ENCODE measurements at places on chromosomes 13 and 19. TPM values are rescaled to one million over a fixed set of nuclear protein-coding genes. Genes with fewer than 3 reads are reported as not detected.

DNA sequence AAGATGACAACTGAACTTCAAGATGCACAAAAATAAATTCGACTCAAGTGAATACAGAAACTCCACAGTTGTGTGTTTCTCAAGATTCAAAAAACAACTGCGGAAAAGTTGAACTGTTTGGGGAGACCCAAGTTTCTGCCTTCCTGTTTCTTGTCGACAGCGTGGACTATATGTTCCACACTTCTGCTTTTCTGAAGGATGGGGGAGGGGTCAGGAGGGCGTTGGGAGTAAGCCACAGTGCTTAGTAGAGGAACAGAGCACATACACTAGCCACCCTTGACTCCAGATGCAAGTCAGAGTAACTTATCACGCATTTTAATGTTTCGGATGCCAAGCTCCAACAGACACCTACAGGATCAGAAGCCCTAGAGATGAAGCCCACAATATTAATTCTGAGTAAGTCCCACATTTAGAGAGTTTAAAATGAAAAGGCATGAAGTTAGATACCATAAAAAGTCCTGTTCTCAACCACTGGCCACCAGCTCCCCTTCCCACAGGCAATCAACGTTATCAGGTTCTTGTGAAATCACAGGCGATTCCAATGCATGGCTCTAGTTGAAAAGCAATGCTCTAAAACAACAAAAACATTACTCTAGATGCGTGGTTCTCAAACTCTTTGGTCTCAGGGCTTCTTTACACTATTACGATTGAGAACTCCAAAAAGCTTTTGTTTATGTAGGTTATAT, 4.2 kb downstream of the TUBGCP3 start:
- no peak for DNase-seq
- H3K4me1 ChIP-seq = peaks cover 11% of the 10 kb centered on the region
- no peak overlapping the region for H3K27ac ChIP-seq
- no peaks in the 10 kb centered on the region for H3K27me3 ChIP-seq
- H3K36me3 ChIP-seq = peaks cover 11% of the 10 kb centered on the region

Gene IGLON5
- total RNA-seq = 18.0 TPM

DNA sequence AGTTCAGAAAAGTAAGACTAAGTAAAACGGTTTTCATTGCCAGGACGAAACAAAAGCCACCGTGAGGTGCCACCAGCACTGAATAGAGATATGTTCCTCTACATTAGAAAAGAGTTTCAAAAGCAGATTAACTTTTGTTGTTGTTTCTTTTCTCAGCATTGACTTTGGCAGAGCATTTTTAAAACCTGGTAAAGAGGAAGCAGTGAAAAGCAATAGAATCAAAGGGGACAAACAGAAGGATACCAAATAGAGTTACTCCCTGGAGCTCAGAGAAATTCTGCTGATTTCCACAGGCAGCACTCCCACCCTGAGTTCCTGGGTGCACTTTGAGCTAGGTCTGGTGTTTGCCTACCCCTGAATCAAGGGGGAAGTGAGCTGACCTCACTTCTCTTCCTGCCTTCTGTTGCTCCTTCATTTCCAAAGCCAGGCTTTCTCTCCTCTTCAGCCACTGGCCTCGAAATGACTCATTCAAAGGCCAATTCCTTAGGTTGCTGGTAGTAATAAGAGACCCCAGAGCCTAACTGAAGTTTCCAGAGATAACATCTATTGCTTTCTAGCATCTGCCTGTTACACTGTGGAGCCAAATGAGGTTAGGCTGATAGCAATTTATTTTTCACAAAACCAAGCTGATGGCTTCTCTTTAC, 11.3 kb upstream of the ERICH6B start:
- peaks cover 28% of the 10 kb centered on the region for H3K27me3 ChIP-seq
- no peak overlapping the region for H3K4me3 ChIP-seq
- H3K27ac ChIP-seq = no peak overlapping the region
- no peak for DNase-seq
- no peaks in the 10 kb centered on the region for H3K36me3 ChIP-seq

Gene LCP1
- 157 TPM for total RNA-seq

- no peak overlapping the region for H3K4me3 ChIP-seq
- H3K27me3 ChIP-seq = no peaks in the 10 kb centered on the region
- no peaks in the 10 kb centered on the region for H3K4me1 ChIP-seq
- H3K36me3 ChIP-seq = peaks cover 3% of the 10 kb centered on the region
Observed at GRCh38 chr19:10138879-10139795, 19.4 kb upstream of the EIF3G start.

Gene CKAP2
- total RNA-seq = 25.2 TPM

Gene RUBCNL
- 1.1 TPM for total RNA-seq

Gene ENOX1
- total RNA-seq = 7.5 TPM

GRCh38 chr13:109922518-109922917, 136.1 kb upstream of the IRS2 start:
- no peak for DNase-seq
- H3K36me3 ChIP-seq = no peaks in the 10 kb centered on the region
- H3K27ac ChIP-seq = no peak overlapping the region
- H3K4me3 ChIP-seq = no peak overlapping the region
- H3K27me3 ChIP-seq = no peaks in the 10 kb centered on the region

GRCh38 chr19:46426506-46427162, 2.1 kb downstream of the PNMA8C start:
- peaks cover 12% of the 10 kb centered on the region for H3K4me1 ChIP-seq
- peak overlapping the region; percentile 84 for H3K4me3 ChIP-seq
- H3K27me3 ChIP-seq = peaks cover 52% of the 10 kb centered on the region
- peak; percentile 86 for DNase-seq

Gene LGI4
- total RNA-seq = 0.21 TPM

- H3K4me3 ChIP-seq = no peak overlapping the region
- peaks cover 3% of the 10 kb centered on the region for H3K36me3 ChIP-seq
- peaks cover under 1% of the 10 kb centered on the region for H3K4me1 ChIP-seq
- no peak overlapping the region for H3K27ac ChIP-seq
- no peaks in the 10 kb centered on the region for H3K27me3 ChIP-seq
Observed at GRCh38 chr19:32977280-32977679, 5.2 kb downstream of the FAAP24 start.

Gene SHD
- 4.9 TPM for total RNA-seq

GRCh38 chr19:15421136-15421695, 2.4 kb upstream of the AKAP8L start:
- H3K36me3 ChIP-seq = peaks cover 25% of the 10 kb centered on the region
- DNase-seq = no peak
- H3K4me3 ChIP-seq = no peak overlapping the region
- H3K4me1 ChIP-seq = peaks cover 15% of the 10 kb centered on the region

Gene ZFP14
- total RNA-seq = 7.6 TPM

Gene IGFL2
- total RNA-seq = 441 TPM

DNA sequence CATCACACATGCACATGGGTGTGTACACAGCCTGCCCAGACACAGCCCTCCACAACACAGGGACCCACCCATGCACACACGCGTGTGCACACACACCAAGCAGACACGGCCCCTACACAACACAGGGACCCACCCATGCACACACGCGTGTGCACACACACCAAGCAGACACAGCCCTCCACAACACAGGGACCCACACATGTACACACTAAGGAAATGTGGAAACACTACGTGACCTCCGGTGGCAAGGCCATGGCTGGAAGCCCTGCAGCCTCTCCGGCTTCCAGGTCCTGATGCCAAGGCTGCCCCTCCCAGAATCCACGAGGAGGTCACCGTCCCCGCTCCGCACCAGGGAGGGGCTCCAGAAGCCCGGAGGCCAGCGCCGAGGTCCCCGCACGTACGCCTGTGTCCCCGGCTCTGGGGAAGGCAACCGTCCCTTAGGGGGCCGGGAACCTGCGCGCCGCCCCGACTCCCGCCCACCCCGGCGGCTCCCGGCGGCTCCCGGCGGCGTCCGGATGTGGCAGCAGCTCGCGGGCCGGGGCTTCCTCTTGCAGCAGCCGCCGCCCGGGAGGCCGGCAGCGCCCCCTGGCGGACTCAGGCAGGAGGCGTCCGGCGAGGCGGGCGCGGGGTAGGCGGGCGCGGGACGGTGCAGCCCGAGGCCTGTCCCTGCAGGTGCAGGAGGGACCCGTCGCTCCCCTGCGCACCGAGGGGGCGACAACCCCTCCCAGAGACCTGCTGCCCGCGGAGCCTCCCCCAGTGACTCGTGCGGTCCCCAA, 29.8 kb upstream of the GRTP1 start:
- H3K4me3 ChIP-seq = peak overlapping the region; percentile 92
- no peaks in the 10 kb centered on the region for H3K36me3 ChIP-seq
- H3K27ac ChIP-seq = no peak overlapping the region
- no peaks in the 10 kb centered on the region for H3K27me3 ChIP-seq

DNA sequence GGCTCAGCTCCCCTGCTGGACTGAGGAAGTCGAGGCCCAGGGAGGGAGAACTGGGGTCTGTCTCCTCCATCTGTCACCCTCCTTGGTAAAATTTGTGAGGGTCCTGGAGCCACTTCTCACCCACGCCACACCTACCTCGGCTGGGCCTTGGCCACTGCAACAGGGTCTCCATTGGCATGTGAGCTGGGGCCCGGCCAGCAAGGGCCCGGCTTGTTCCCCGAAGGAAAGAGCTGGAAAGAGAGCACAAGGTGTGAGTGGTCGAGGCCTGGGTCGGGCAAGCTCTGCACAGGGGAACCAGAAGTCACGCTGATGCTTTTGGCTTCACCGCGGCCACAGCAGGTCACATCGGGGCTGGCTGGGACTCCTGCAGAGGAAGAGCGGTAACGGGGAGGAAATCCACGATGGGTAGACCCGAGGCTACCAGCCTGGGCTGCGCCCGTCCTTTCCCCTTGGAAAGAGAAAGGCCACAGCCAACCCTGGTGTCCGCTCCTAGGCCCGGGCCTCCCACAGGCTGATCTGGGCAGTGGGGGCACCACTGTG, 9.0 kb downstream of the NANOS3 start:
- H3K27ac ChIP-seq = no peak overlapping the region
- no peaks in the 10 kb centered on the region for H3K27me3 ChIP-seq
- DNase-seq = no peak
- peaks cover 11% of the 10 kb centered on the region for H3K4me1 ChIP-seq
- H3K36me3 ChIP-seq = no peaks in the 10 kb centered on the region

GRCh38 chr13:65768545-65768944, 1461.6 kb downstream of the PCDH9 start:
- H3K27me3 ChIP-seq = no peaks in the 10 kb centered on the region
- no peak for DNase-seq
- no peaks in the 10 kb centered on the region for H3K36me3 ChIP-seq

DNA sequence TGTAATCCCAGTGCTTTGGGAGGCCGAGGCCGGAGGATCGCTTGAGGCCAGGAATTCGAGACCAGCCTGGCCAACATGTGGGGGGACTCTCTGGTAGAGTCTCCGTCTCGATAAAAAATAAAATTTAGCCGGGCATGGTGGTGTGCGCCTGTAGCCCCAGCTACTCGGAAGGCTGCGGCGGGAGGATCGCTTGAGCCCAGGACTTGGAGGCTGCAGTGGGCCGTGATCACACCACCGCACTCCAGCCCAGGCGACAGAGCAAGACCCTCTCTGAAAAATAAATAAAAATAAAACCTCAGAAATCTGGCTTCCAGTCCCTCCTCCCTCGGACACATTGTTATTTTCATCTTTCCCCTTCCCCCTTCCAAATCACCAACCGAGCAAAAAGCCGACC, 332 bp downstream of the IRGQ start:
- H3K4me1 ChIP-seq = peaks cover 26% of the 10 kb centered on the region
- peak overlapping the region; percentile 98 for H3K27ac ChIP-seq
- H3K27me3 ChIP-seq = peaks cover 2% of the 10 kb centered on the region
- peak overlapping the region; percentile 98 for H3K4me3 ChIP-seq
- no peak for DNase-seq

Gene GDF15
- total RNA-seq = 106 TPM

Gene SYDE1
- 23.7 TPM for total RNA-seq

DNA sequence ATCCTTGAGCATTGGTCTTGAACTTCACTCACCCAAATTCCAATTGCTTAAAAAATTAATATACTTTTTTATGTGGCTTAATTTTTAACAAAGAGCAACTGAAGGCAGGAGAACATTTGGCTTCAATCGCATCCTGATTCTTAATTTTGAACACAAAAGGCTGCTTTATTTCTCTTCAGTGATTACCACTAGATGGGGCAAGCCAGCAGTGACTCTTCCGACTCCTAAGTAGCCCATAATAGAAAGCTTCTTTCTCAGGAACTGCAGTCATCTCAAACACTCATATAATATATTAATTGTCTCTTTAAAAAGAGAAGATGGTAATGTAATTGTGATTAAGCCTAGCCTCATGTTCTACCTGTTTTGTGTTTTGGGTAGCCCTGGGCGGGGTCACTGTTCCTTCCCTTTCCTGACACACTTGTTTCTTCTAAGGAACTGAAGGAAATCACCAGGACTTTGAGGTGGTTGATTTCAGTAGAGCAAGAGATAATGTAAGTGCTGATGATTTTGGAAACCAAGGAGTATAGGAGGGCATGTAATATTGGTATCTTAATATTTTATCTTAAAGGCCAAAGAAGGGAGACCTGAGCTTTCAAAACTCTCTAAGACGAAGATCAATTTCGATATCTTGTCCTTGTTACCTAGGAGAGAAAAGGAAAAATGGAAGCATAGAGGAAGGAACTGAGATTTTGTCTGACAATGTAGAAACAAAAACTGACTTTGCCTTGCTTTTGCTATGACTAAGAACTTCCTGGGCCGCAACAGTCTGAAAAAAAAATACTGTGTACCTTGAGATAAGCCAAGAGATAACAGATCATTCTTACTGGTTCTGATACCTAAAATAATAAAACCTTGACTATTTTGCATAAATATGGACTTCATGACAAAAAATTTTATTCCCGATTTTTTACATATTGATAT, 73.1 kb downstream of the TNFSF13B start:
- no peaks in the 10 kb centered on the region for H3K4me1 ChIP-seq
- no peak for DNase-seq
- no peak overlapping the region for H3K4me3 ChIP-seq

Gene PLIN5
- total RNA-seq = 1.2 TPM

DNA sequence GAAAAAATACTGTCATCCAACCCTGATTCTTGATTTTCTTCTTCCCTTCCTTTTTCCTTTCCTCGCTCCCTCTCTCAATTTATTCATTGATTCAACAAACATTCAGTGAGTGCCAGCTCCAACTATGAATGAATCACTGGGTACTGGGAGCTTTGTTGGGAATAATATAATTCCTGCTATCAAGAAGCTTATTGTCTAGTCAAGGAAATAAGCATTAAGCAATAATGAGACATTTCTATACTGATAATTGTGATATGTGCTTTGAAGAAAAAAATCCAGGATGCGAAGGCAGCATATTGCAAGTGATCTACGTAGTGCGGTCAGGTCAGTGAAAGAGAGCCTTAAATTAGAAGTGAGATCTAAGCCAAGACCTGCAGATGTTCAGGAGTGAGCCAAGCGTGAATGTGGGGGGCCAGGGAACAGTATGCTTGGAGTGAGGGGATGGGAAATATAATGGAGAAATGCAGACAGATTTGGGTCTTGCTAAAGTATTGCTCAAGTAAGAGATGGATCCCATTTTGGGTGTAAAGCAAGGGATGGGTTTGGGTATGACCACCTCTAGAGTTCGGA, 253.5 kb downstream of the LHFPL6 start:
- peaks cover 6% of the 10 kb centered on the region for H3K27me3 ChIP-seq
- no peaks in the 10 kb centered on the region for H3K36me3 ChIP-seq
- H3K27ac ChIP-seq = no peak overlapping the region
- no peak for DNase-seq

All from type B pancreatic cell (in vitro differentiated cells).